ENCODE measurements at places on chromosomes 6 and 20.

GRCh38 chr6:44837255-44837654 is 449.7 kb downstream of the CDC5L start:
- DNase-seq = no peak

GRCh38 chr6:84868149-84868548 is 103.8 kb upstream of the TBX18 start:
- DNase-seq = no peak

- no peak for DNase-seq
Observed at GRCh38 chr20:37741570-37741969, 47.7 kb downstream of the CTNNBL1 start.

- peak; percentile 37 for DNase-seq
Observed at GRCh38 chr20:346640-347316, at the start of gene NRSN2. Gene NRSN2 (plus strand): TSS chr20:347111. CDS start chr20:349644, 2,533 bp downstream.

GRCh38 chr6:99425647-99426450 is 741 bp upstream of the PNISR start:
- DNase-seq = peak; percentile 73
